Bronchus fibroblast of lung (primary cell): ENCODE measurements at places on chromosomes 3 and 15. TPM values are rescaled to one million over a fixed set of nuclear protein-coding genes. Genes with fewer than 3 reads are reported as not detected.

NRROS gene
- total RNA-seq, result under 0.01 and 0.17 TPM in 2 replicates

C3orf22 gene
- total RNA-seq, result not detected in 2 replicates

EIF5A2 gene
- 6.7 and 10.1 TPM in 2 replicates for total RNA-seq

GUCA1C gene
- not detected in 2 replicates for total RNA-seq

TOP2B gene
- 43.9 and 63.9 TPM in 2 replicates for total RNA-seq

NIPA2 gene
- 62.2 and 71.8 TPM in 2 replicates for total RNA-seq

AKAP13 gene
- total RNA-seq, result 16.3 and 19.2 TPM in 2 replicates

COMMD2 gene
- 19.2 and 24.9 TPM in 2 replicates for total RNA-seq

EID1 gene
- 179 and 220 TPM in 2 replicates for total RNA-seq

ITIH4 gene
- 0.45 and 0.67 TPM in 2 replicates for total RNA-seq

ABCF3 gene
- total RNA-seq, result 29.9 and 49.9 TPM in 2 replicates

XCR1 gene
- total RNA-seq, result not detected in 2 replicates

GOLGA8R gene
- total RNA-seq, result 0.30 and 0.50 TPM in 2 replicates

CD276 gene
- total RNA-seq, result 91.6 and 108 TPM in 2 replicates

NRG4 gene
- not detected in 2 replicates for total RNA-seq

C2CD4A gene
- total RNA-seq, result not detected in 2 replicates

SUSD5 gene
- total RNA-seq, result 3.4 and 6.2 TPM in 2 replicates

SPESP1 gene
- total RNA-seq, result 3.7 and 4.2 TPM in 2 replicates

ERICH6 gene
- total RNA-seq, result not detected in 2 replicates

BFSP2 gene
- not detected in 2 replicates for total RNA-seq

PIGBOS1 gene
- 6.6 and 15.5 TPM in 2 replicates for total RNA-seq

ALDH1L1 gene
- 0.15 and 0.50 TPM in 2 replicates for total RNA-seq

ABI3BP gene
- total RNA-seq, result 4.7 and 11.9 TPM in 2 replicates

OR5K4 gene
- total RNA-seq, result not detected in 2 replicates

ATP13A5 gene
- not detected in 2 replicates for total RNA-seq

LRRIQ4 gene
- not detected in 2 replicates for total RNA-seq

CYP1A2 gene
- not detected in 2 replicates for total RNA-seq

FAM240A gene
- total RNA-seq, result not detected in 2 replicates

PRICKLE2 gene
- 8.9 and 10.1 TPM in 2 replicates for total RNA-seq

CRYGS gene
- 0.34 and 0.59 TPM in 2 replicates for total RNA-seq

WDR48 gene
- total RNA-seq, result 15.6 and 17.7 TPM in 2 replicates

GORASP1 gene
- 25.3 and 32.3 TPM in 2 replicates for total RNA-seq

FEM1B gene
- total RNA-seq, result 14.3 and 16.5 TPM in 2 replicates

DAPK2 gene
- 0.34 and 3.0 TPM in 2 replicates for total RNA-seq

RHOV gene
- total RNA-seq, result not detected in 2 replicates

IL16 gene
- total RNA-seq, result 0.34 and 1.0 TPM in 2 replicates

COLQ gene
- total RNA-seq, result 0.15 and 0.17 TPM in 2 replicates

SERPINI2 gene
- not detected in 2 replicates for total RNA-seq

SNTN gene
- not detected in 2 replicates for total RNA-seq

SLC6A20 gene
- not detected in 2 replicates for total RNA-seq

CCR5 gene
- not detected in 2 replicates for total RNA-seq
